Vein endothelial cell (primary cell): ENCODE measurements at places on chromosomes 5 and 9. TPM values are rescaled to one million over a fixed set of nuclear protein-coding genes. Genes with fewer than 3 reads are reported as not detected.

Gene SLC6A3
- not detected in 2 replicates for total RNA-seq

Gene ISL1
- total RNA-seq = not detected in 2 replicates

Gene PCDHB9
- total RNA-seq = 0.38 and 0.65 TPM in 2 replicates

Gene MEIKIN
- not detected in 2 replicates for total RNA-seq

Gene EPB41L4A
- 29.1 and 42.1 TPM in 2 replicates for total RNA-seq

Gene CCL28
- total RNA-seq = 2.3 and 2.7 TPM in 2 replicates

Gene CARTPT
- not detected in 2 replicates for total RNA-seq

Gene F2R
- 331 and 335 TPM in 2 replicates for total RNA-seq

Gene PCDHGA1
- total RNA-seq = 0.65 and 0.67 TPM in 2 replicates

Gene SPINK4
- total RNA-seq = not detected in 2 replicates

Gene KCNV2
- total RNA-seq = not detected in 2 replicates

Gene HNRNPK
- total RNA-seq = 603 and 683 TPM in 2 replicates
